ENCODE measurements at places on chromosomes 1 and 21.

- no peak for DNase-seq
Observed at GRCh38 chr1:67566803-67567377, 118.1 kb upstream of the GADD45A start.

DNA sequence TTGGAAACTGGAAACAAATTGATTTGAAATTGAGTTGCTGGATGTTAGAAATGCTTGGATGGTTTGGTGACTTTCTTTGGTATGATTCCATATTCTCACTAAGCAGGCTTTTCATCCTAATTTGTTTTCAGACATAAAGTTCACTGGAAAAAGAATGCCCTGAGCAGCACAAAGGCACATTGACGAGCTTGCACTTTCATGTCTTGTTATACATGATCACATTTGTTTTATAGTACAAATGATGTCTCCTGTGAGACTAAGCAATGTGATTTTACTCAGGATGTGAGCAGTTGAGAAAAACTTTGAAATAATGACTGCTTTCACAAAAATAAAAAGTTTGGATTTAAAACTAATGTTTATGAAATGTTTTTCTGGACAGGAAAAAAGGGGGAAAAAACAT is 63.6 kb downstream of the KCNT2 start:
- DNase-seq, result no peak

DNA sequence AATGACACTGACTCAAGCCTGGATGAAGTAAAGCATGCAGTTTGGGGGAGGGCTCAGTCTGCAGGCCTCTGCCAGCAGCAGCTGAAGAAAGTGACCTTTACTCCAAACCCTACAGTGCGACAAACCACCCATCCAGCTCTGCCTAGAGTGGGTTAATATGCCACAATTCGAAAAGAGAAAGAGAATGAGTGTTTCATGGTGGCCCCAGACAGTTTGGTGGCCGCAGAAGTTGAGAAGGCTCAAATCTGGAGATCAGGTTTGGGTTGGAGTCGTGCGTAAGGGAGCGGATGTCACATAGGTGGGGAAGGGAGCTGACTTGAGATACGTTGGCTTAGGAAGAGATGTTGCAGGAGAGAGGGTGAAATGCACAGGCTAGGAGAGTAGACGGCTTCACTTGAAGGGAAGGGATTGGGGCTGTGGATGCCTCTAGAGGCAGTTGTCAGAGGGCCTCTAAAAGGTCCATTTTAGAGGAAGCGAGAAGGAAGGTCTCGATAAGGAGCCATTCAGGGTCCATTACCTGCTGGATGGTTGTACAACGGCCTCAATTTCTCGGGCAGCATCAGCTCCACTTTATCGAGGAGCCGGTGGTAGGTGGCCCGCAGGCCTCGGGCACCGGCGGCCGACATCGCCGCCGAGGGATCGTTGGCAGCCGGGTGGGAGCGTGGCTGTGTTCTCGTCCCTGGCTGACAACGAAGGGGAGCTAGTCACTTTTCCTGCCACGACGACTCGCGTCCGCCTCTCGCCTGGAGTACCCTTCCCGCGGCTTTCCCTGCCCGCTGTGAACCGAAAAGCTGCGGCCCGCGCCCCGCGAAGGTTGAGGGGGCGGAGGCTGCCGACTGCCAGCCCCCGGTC is 1.0 kb upstream of the DCAF6 start:
- peak; percentile 79 for DNase-seq

DNA sequence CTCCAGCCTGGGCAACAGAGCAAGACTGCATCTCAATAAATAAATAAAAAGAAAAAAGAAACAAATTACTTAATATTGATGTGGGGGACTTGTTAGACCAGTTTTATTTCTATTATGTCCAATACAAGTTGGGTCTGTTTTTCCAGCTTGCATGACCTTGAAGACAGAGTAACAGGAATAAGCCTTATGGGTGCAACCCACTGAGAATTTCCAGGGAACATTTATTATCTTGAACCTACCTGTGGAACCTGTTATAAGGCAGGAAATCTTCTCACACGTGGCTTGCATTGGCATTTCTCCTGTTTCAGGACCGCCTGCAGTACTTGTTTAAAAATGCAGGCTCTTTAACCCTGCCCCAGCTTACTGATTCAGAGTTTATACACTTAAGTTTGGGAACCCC is 64.0 kb downstream of the ZBTB17 start:
- DNase-seq, result no peak

Data from SW480 (cell line).